NCI-H1436 (cell line): ENCODE measurements at places on chromosomes 5 and 9.
A peak's percentile ranks its signal among the peaks of the same experiment; 100 is the strongest.

DNA sequence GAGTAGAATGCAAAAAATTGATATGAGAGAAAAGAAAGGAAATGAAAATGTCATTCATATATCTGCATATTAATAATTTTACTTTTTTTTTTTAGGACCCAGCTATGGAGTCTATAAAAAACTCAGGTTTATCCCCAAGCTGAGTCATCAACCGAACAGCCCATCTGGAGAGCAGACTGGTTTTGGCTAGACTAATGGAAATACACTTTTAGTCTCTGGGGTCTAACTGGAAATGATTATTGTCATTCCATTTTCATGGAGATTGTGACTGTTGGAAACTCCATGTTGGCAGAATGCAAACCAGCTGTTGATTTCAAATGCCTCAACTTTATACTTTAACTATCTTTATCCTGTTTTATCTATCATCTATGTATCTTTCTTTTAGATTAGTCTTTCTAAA lies 28.7 kb downstream of the ANXA1 start:
- no peak for DNase-seq

- peak; percentile 39 for DNase-seq
Measured at GRCh38 chr5:136769900-136770684, 404.7 kb upstream of the TRPC7 start.

- no peak for DNase-seq
Measured at GRCh38 chr5:133680830-133681565, 68.7 kb upstream of the FSTL4 start.

- DNase-seq, result no peak
Measured at GRCh38 chr5:7690557-7690956, 160.4 kb downstream of the CFAP90 start.

GRCh38 chr5:36613241-36613640 lies 6.8 kb downstream of the SLC1A3 start:
- no peak for DNase-seq

- no peak for DNase-seq
Measured at GRCh38 chr5:149829954-149830353, 99.8 kb downstream of the PPARGC1B start.

DNA sequence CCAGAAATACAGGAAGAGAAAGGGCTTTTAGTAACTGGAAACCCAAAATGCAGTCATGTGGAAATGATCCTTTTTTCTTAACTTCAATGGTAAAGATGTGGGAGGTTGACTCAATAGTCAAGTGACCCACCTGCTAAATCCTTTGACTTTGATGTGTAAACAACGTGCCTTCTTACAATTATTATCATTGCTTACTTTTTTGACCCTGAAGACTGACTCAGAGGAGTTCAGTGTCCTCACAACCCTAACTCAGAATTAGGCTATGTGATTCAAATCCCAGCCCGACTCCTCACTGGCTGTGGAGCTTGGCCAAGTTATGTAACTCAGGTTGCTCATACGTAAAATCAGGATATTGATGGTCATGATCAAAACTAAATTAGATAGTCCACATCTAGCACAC lies 27.9 kb downstream of the ANXA1 start:
- no peak for DNase-seq

- DNase-seq, result no peak
Measured at GRCh38 chr9:14389146-14389545, 75.2 kb upstream of the NFIB start.

DNA sequence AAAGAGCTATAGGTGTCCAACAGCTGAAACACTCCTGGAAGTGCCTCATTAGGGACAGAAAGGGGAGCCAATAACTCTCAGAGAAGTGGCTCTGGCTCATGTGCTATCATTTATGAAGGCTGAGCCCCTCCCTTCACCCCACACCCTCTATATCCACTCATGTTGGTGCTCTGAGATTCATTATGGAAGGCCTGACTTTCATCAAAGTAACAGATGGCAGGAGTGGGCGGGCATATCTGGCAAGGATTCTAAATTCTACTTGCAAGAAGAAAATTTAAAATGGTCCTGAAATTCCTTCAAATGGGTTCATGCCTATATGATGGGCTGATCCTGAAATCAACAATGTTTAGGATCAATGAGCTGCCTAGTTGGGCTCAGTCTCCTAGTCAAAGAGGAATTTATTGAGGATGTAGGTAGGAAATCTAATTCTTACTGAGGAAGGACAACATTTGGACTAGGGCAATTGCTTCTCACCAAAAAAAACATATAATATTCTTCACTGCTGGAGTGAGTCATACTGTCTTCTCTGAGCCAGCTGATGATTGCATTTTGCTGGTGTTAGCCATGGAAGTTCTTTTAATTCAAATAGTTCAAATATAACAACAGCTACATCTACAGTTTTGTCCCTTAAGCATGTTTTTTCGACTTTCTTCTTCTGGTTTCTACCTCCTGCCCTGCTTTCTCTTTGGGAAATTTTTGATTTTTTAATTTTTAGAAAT lies 23.5 kb downstream of the NMRK1 start:
- no peak for DNase-seq

GRCh38 chr5:144638787-144639186 lies 468.1 kb downstream of the KCTD16 start:
- no peak for DNase-seq

- peak; percentile 42 for DNase-seq
Measured at GRCh38 chr5:133552925-133553525, 59.3 kb downstream of the FSTL4 start.

DNA sequence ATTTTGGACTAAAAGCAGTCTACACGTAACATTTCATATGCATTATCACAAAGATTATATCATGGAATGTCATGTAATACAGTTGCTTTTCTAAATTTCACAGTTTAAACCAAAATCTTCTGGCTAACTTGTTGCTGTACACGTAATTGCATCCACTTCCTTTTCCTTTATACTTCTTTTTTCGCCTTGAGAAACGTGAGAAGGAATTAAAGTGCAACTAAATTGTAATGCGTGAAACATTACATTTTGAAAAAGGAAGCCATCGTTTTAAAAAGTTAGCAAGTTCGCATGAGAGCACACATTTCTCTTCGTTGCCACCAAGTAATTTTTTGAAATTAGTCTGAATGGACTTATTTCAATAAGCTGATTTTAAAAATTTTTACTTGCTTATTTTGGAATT lies 80.0 kb downstream of the MEGF10 start:
- DNase-seq, result no peak

DNA sequence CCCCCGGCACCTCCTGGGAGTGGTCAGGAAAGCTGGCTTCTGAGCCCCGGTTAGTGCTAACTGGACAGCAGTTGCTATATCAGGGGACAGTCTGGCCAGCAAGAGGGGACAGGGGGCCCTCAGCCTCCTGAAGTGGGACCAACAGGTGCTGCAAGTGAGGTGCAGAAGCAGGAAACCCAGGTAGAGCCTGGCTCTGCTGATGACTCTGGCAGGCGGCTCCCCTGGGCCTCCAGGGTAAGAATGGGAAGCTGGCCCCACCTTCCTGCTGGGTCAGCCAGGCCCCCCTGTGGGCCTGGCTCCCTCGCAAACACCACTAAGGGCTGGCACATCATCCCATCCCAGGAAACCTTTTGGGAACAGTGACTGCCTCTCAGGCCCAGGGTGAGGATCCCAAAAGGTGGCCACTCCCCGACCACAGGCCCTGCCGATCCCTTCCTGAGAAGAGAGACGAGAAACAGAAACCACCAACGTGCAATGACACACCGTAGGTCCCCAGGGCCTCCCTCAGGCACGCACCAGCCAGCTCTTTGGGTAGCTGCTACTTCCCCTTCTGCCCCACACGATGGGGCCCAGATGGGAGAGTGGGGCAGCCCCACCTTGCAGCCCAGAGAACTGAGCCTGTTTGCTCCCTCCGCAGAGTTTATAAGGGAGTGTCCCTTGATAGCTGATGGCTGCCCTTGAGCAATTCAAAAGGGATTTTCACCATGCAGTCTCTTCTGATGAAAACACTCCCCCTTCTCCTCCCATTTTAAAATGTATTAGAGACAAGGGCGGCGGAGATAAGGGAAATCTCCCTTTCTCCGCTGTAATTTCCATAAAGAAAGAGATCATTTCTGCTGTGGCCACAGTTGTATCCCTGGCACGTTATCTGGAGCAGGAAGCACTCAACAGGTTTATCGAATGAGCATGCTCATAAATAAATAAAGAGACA lies 76.8 kb downstream of the STK10 start:
- peak; percentile 8 for DNase-seq
